ENCODE measurements at places on chromosomes 6 and 20. TPM values are rescaled to one million over a fixed set of nuclear protein-coding genes. Genes with fewer than 3 reads are reported as not detected.

- H3K36me3 ChIP-seq, result no peaks in the 10 kb centered on the region
- H3K4me3 ChIP-seq, result no peak overlapping the region
- H3K27me3 ChIP-seq, result no peaks in the 10 kb centered on the region
Observed at GRCh38 chr6:42260972-42261371, 43.3 kb upstream of the MRPS10 start.

- DNase-seq, result no peak
- no peaks in the 10 kb centered on the region for H3K27me3 ChIP-seq
- no peaks in the 10 kb centered on the region for H3K36me3 ChIP-seq
- no peak overlapping the region for H3K27ac ChIP-seq
- H3K4me3 ChIP-seq, result no peak overlapping the region
Observed at GRCh38 chr6:111550953-111551352, 54.7 kb downstream of the TRAF3IP2 start.

SLC22A16 gene
- 0.31 TPM for total RNA-seq

- no peaks in the 10 kb centered on the region for H3K27me3 ChIP-seq
- no peak overlapping the region for H3K4me3 ChIP-seq
- no peak overlapping the region for H3K27ac ChIP-seq
- no peak for DNase-seq
- no peaks in the 10 kb centered on the region for H3K36me3 ChIP-seq
Observed at GRCh38 chr6:5481033-5481432, 219.7 kb downstream of the FARS2 start.

Data from right lobe of liver (tissue), 6 donors.